NCI-H2107 (cell line): ENCODE measurements at places on chromosomes 11 and 22.

- no peak for DNase-seq
Observed at GRCh38 chr22:24865508-24865907, 59.5 kb downstream of the SGSM1 start.

DNA sequence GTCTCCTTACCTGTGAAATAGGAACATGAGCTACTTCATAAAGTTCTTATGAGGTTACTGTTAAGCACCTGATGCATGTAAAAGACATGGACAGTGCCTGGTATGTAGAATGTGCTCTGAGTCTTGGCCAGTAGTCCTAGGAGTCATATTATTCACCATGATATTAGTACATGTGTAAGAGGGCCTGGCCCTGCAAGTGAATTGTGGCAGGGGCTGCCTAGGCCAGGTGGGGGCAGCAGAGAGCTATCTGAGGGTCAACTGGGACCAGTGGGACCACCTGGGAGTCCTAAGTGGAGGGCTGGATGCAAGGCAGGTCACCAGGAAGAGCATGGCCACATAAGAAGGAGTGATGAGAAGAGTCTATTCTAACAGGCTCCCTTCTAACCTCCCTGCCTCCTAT, 529.5 kb downstream of the SOX6 start:
- no peak for DNase-seq

- no peak for DNase-seq
Observed at GRCh38 chr11:66465373-66466224, 1.1 kb upstream of the PELI3 start.

GRCh38 chr11:27482793-27483192, 10.2 kb upstream of the LGR4 start:
- DNase-seq, result no peak

GRCh38 chr11:28110821-28111200, 2.6 kb downstream of the METTL15 start:
- no peak for DNase-seq

GRCh38 chr11:91947215-91947820, 277.3 kb upstream of the FAT3 start:
- peak; percentile 44 for DNase-seq

DNA sequence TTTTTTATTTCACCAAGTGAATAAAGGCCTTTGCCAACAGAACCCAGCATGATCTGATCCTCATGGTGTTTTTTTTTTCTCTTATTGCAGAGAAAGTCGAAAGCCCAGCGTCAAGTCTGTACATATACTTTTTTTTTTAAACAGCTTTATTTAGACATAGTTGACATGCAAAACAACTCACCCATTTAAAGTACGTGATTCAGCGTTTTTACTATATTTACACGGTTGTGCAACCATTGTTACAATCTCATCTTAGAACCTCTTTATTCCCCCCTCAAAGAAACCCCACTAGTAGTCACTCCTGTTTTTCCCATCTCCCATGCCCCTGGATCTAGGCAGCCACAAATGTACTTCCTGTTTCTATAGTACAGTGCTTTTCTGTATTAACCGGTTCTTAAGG, 20.6 kb upstream of the AP1B1 start:
- DNase-seq, result no peak

DNA sequence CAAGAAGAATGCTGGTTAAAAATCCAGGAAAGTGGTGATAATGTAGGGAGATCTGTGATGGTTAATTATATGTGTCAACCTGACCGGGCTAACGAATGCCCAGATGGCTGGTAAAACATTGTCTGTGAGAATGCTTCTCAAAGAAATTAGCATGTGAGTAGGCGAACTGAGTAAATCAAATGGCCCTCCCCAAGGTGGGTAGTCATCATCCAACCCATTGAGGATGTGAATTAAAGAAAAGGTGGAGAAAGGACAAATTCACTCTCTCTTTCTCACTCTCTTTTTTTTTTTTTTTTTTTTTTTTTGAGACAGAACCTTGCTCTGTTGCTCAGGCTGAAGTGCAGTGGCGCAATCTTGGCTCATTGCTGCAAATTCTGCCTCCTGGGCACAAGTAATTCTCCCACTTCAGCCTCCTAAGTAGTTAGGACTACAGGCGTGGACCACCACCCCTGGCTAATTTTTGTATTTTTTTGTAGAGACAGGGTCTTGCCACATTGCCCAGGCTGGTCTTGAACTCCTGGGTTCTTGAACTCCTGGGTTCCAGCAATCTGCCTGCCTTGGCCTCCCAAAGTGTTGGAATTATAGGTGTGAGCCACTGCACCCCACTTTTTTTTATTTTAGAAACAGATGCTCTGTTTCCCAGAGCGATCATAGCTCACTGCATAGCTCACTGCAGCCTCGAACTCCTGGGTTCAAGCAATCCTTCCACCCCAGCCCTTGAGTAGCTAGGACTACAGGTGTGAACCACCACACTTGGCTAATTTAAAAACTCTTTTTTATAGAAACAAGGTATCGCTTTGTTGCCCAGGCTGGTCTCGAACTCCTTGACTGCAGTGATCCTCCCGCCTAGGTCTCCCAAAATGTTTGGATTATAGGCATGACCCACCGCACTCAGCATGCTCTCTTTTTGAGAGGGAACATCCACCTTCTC, 22.0 kb upstream of the P2RY6 start:
- no peak for DNase-seq

- DNase-seq, result no peak
Observed at GRCh38 chr11:2512431-2513407, 67.9 kb downstream of the KCNQ1 start.

DNA sequence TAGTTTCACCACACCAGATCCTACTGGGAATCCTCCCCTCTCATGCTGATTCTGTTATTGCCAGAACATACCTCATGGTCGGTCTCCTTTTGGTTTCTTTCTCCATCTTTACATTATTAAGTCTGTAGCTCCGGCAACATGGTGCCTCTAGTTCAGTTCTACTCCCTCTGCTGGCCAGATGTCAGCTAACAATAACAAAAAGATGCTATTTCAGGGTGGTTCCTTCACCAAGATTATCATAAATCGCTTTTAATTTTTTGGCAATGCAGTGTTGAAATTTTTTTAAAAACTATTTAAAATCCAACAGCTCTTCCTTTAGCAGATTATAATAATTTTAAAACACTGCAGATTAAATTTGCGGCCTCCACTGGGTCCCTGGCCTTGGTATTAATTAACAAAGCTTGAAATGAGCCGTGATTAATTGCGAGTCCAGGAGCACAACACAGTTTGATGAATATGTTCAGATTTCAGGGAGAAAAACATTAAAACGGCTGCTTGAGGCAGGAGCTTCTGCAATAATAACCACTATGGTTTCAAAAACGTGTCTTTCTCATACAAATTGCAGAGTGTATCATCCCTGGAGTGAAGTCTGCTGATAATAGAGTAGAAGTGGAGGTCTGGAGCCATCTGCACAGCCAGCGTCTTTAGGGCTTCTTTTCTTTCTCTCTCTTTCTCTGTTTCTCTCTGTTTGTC, 492.9 kb upstream of the KIRREL3 start:
- DNase-seq, result no peak

GRCh38 chr22:42179616-42180015, 49.0 kb upstream of the CYP2D6 start:
- no peak for DNase-seq

- no peak for DNase-seq
Observed at GRCh38 chr11:78840623-78841022, 266.0 kb upstream of the NARS2 start.

DNA sequence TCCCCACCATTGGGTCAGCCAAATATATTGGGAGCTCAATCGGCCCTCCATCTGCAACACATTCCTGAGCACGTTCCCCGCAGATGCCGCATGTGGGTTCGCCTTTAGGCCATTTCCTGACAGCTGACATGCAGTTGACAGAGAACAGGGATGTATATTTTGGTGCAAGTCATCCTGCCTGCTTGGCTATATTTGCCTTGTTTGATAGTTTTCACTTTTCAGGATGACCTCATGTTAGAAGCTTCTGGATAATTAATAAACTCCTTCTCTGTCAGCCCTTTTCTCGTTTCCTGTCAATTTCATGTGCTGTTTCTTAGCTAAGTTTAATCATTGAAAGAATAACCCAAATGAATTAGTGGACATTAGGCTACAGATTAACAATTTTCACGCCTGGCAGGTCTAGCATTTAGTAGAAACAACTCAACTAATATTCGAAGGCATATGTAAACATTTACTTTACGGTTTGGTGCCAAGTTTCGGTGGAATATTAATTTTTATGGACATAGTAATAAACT, 105.8 kb upstream of the SLC5A12 start:
- DNase-seq, result no peak

DNA sequence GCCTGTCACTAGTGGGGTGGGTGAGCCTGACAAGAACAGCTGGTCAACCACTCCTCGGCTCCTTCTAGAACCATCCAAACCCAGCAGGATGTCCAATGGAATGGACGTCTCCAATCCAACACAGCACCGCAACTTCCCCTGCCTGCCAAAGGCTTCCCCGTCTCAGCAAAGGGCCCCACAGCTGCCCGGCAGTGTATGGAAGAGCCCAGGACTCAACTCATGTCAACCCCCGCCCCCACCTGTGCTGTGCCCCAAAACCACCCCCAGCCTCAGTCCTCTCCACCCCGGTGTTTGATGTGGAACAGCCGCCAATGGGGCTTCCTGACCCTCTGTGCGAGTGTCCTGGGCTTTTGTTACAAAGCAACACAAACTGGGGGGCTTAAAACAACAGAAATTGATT, 223.8 kb downstream of the CTTN start:
- DNase-seq, result no peak

DNA sequence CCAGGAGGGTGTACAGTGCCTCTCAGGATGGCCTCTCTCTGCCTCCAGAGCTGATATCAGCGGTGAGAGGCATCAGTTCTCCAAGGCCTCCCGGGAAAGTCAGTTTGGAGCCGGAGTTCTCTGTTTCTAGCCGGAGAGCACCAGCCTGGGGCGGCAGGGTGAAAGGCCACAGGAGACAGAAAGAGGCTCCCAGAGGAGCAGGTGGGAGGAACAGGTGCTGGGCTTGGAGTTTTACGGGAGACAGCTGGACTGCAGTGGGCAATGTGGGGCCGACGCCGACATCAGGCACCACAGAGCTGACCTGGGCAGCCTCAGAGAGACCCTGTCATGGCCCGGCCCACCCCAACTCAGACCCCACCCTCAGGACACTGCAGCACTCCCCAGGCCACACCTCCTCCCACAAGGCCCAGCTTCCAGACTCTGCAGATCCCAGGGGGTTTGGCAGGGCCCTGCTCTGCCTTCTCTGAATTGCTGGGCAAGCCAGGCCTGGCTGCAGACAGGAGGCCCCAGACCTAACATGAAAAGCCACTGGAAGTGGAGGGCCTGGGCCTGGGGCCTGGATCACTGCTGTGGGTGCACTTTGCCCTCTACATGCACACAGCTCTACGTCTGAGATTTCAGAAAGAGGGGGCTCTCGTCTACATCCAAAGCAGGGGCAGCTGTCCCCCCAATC, 885.6 kb downstream of the BRD1 start:
- DNase-seq, result no peak

- no peak for DNase-seq
Observed at GRCh38 chr11:78560153-78560552, 14.5 kb downstream of the NARS2 start.

DNA sequence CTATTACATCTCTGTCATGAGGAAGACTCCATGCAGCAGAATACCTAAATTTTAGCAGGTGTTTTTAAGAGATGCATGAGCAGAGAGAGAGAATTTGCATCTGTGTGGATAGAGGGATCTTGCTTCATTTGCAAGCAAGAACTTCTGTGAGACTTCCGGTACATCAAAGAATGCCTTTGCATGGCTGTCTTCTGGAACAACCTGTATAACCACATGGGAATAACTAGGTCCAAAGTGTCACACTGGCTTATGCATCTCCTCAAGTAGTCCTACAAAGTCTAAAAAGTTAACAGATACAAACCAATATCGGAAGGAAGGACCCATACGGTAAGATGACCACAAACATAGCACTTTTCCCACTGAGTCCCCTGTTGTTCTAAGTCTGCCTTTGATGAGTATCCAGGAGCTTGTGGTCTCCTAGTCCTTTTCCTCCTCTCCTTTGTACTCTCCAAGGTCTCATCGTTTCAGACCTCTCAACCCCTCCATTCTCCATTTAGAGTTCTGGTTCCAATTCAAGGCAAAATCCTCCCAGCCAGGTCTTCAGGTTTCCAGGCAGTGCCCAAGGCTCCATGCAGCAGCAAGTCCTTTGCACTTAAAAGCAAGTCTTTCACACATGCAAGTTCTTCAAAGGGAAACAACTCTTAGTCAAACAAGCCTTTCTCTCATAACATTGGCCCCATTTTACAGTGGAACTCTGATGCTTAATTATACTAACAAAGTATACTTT, 581.7 kb upstream of the ARHGAP42 start:
- DNase-seq, result no peak

GRCh38 chr22:33555814-33556522, 364.3 kb downstream of the LARGE1 start:
- no peak for DNase-seq

GRCh38 chr22:43850529-43850928, 11.8 kb downstream of the SULT4A1 start:
- DNase-seq, result no peak

GRCh38 chr11:64598797-64599697, 8.0 kb downstream of the SLC22A12 start:
- no peak for DNase-seq

GRCh38 chr22:40137132-40137531, 40.6 kb upstream of the TNRC6B start:
- no peak for DNase-seq

GRCh38 chr22:44369916-44370801, 57.4 kb upstream of the SHISAL1 start:
- no peak for DNase-seq

DNA sequence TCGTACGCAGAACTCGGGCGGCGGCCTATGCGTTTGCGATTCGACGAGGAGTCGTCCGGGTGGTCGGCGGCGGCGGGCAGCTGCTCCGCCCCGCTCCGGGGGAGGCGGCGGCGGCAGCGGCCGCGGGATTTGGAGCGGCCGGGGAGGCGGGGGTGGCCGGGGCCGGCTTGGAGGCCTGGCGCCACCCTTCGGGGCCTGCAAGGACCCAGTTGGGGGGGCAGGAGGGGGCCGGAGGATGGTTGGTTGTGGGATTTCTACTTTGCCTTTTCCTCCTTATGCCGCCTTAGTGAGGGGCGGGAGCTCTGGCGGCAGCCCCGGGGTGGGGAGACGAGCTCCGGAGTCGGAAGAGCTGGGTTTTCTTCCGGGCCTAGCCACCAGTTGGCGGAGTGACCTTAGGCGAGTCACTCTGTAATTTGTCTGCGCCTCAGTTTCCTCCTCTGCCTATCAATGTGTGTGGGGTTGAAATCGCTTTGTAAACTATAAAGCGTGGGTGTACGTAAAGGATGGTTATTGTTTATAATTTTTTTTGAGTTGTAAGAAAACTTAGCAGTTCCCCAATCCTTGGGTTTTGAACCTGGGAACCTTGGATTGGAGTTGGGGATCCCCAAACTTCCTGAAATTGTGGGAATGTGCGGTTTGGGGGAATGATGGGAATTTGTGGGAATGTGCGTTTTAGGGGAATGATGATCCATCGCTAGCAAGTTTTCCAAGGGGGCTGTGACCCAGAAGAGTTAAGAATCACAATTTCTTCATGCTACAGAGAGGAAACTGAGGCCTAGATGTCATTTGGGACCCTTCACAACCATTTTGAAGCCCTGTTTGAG, 679 bp downstream of the TUG1 start:
- no peak for DNase-seq

GRCh38 chr22:22840780-22841179, 46.8 kb upstream of the IGLL5 start:
- no peak for DNase-seq
